ENCODE measurements at places on chromosomes 1 and 21.

DNA sequence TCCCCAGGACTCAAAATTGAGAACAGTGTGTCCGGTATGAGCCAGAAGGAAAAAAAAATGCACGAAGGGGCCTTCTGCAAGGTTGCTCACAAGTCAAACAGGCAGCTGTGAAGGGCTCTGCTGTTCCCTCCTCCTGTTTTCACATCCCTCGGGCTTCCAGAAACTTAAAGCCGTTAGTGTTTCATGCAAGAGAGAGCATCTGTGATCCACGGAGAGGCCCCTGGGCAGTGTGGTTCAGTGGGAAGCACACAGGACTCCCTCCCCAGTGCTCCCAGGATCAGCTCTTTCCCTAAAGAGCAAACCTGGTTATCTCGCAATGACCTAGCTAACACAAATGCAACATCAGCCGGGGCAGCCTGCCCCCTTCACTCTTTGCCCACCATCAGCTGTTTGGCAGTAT lies 2.9 kb upstream of the MATN1 start:
- DNase-seq, result no peak

- DNase-seq, result no peak
Observed at GRCh38 chr1:38686167-38686926, 173.2 kb downstream of the RRAGC start.

- no peak for DNase-seq
Observed at GRCh38 chr1:208000504-208000903, 89.6 kb upstream of the CD34 start.

GRCh38 chr21:42025376-42026081 lies 15.4 kb upstream of the ZBTB21 start:
- DNase-seq, result no peak

DNA sequence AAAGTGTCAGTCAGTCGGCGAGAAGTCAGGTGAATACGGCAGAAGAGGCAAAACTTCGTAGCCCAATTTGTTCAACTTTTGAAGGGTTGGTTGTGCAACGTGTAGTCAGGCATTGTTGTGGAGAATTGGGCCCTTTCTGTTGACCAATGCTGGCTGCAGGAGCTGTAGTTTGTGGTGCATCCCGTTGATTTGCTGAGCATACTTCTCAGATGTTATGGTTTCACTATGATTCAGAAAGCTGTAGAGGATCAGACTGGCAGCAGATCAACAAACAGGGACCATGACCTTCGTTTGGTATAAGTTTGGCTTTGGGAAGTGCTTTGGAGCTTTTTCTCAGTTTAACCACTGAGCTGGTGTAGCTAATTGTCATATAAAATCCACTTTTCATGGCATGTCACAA lies 190.2 kb upstream of the ADAMTS5 start:
- no peak for DNase-seq

DNA sequence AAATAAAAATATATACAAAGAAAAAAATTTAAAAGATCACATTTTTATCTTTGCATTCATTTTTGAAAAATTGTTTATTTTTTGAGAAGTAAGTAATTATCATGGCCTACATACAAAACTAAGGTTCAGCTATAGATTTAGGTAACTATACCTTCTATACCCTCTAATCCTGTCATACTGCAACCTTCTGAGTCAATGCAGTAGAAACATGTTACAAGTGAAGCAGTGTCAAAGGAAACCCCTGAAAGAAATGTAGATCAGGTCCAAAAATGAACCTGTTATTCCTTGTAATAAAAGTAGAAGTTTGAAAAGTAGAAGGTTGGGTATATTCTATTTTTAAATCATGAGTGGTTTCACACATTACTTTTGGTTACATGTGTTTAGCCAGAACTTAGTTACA lies 51.3 kb downstream of the PTGS2 start:
- DNase-seq, result no peak

- DNase-seq, result no peak
Observed at GRCh38 chr1:26745191-26745590, 42.6 kb upstream of the PIGV start.

- DNase-seq, result no peak
Observed at GRCh38 chr1:71583756-71584155, 502.9 kb upstream of the ZRANB2 start.

GRCh38 chr1:243708210-243708609 lies 141.8 kb downstream of the AKT3 start:
- no peak for DNase-seq

DNA sequence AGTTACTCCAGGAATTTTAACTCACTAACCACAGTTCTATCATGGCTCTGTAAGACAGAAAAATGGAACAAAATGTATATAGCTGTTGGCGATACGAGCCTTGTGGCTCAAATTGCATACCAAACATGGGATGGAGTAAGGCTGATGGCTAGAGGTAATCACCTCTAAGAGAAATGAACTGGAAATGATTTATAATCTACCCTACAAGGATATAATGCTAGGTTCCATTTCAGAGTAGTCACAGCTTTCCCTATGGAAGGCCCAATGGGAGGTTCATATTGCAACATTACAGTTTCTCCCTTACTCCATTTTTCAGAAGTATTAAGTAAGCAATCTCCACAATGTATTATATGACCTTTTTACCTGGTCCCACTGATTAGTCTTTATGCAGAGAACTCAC lies 61.6 kb downstream of the EDEM3 start:
- DNase-seq, result no peak

GRCh38 chr1:84525779-84526178 lies 19.4 kb upstream of the GNG5 start:
- peak; percentile 15 for DNase-seq
